Central memory CD4-positive, alpha-beta T cell (primary cell): ENCODE measurements at places on chromosomes 3 and 15.

- no peak for DNase-seq
Observed at GRCh38 chr3:21509731-21510470, 241.1 kb downstream of the ZNF385D start.

DNA sequence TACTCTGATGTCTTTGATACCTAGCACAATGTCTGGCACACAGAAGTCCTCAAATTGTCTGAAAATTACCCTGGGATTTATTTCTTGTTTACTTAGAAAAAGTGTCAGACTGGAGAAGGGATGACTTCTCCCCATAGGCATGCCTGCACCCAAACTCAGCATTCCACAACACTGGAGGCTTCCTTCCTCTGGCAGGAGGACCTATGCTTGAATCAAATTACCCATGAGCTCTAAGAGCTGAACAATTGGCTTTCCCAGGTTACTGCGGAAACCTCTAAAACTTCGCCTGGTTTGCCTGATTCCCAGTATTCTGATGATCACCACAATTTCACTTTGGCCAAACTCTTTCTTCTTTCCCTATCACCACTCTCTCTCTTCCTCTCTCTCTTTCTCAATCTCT is 217.4 kb downstream of the DIPK2A start:
- DNase-seq: no peak

DNA sequence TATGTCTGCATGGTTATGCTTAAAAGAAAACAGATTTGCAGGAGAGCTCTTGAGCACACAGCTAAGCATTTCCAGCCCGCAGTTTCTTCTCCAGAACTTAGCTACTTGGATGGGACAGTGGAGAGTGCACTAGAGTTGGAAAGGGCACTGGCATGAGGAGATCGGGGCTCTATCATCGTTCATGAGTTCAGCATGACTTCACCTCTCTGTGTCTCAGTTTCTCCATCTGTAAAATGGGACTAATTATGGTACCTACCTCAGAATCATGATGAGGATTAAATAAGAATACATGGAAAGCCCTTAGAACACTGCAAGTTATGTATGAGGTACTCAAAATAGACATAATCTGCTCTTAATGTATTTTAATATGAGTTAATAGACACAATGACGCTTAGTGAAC is 69.9 kb downstream of the CMTM8 start:
- no peak for DNase-seq

GRCh38 chr3:46943237-46944187 is 33.0 kb downstream of the CCDC12 start:
- no peak for DNase-seq

GRCh38 chr3:114336122-114336697 is 42.4 kb downstream of the TIGIT start:
- no peak for DNase-seq
